Osteoblast (primary cell): ENCODE measurements at places on chromosomes 4 and X. TPM values are rescaled to one million over a fixed set of nuclear protein-coding genes. Genes with fewer than 3 reads are reported as not detected.

The FRMD7 gene
- total RNA-seq, result 1.1 and 1.5 TPM in 2 replicates

The TNMD gene
- not detected in 2 replicates for total RNA-seq

The P2RY4 gene
- under 0.01 and 0.29 TPM in 2 replicates for total RNA-seq

The SMIM10L2A gene
- total RNA-seq, result under 0.01 and 0.29 TPM in 2 replicates

The MSANTD1 gene
- 0.59 and 0.72 TPM in 2 replicates for total RNA-seq

The RBMXL3 gene
- total RNA-seq, result not detected in 2 replicates

The DMD gene
- total RNA-seq, result 12.7 and 13.8 TPM in 2 replicates

The SPANXD gene
- not detected in 2 replicates for total RNA-seq

The PABPC1L2B gene
- total RNA-seq, result not detected in 2 replicates

The AVPR2 gene
- not detected in 2 replicates for total RNA-seq

The HTN3 gene
- total RNA-seq, result not detected in 2 replicates

The MAGEA4 gene
- not detected in 2 replicates for total RNA-seq

DNA sequence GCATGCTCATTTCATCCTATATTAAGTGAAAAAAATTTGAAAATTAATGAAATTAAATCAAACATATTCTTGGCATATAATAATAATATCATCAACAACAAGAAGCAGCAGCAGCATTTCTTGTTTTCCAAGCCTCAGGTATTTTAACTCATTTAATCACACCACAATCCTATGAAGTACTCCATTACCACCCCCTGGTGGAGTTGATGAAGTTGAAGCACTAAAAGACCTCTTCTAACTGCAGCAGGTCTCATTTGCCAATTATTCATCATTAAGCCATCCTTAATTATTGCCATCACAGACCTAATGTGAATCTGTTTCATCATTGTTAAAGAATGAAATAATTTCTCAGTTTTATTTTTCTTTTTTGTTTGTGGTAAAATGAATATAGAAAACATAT, 801.4 kb upstream of the GRID2 start:
- H3K4me3 ChIP-seq, result no peak overlapping the region
- no peaks in the 10 kb centered on the region for H3K36me3 ChIP-seq
- H3K4me1 ChIP-seq, result no peaks in the 10 kb centered on the region
- H3K27ac ChIP-seq, result no peak overlapping the region

GRCh38 chr4:185821029-185821419, 9.0 kb upstream of the SORBS2 start:
- DNase-seq, result no peak
- H3K36me3 ChIP-seq, result no peaks in the 10 kb centered on the region
- no peak overlapping the region for H3K27ac ChIP-seq
- no peaks in the 10 kb centered on the region for H3K27me3 ChIP-seq

- no peak overlapping the region for H3K27ac ChIP-seq
- H3K27me3 ChIP-seq, result no peaks in the 10 kb centered on the region
- H3K4me3 ChIP-seq, result no peak overlapping the region
- H3K4me1 ChIP-seq, result no peaks in the 10 kb centered on the region
- no peak for DNase-seq
- H3K36me3 ChIP-seq, result no peaks in the 10 kb centered on the region
Measured at GRCh38 chr4:36255577-36255976, 11.3 kb upstream of the ARAP2 start.

GRCh38 chrX:154809939-154810665, 4.8 kb upstream of the MPP1 start:
- no peak for DNase-seq
- H3K4me1 ChIP-seq, result no peaks in the 10 kb centered on the region
- no peak overlapping the region for H3K4me3 ChIP-seq
- H3K27me3 ChIP-seq, result no peaks in the 10 kb centered on the region
- no peak overlapping the region for H3K27ac ChIP-seq

DNA sequence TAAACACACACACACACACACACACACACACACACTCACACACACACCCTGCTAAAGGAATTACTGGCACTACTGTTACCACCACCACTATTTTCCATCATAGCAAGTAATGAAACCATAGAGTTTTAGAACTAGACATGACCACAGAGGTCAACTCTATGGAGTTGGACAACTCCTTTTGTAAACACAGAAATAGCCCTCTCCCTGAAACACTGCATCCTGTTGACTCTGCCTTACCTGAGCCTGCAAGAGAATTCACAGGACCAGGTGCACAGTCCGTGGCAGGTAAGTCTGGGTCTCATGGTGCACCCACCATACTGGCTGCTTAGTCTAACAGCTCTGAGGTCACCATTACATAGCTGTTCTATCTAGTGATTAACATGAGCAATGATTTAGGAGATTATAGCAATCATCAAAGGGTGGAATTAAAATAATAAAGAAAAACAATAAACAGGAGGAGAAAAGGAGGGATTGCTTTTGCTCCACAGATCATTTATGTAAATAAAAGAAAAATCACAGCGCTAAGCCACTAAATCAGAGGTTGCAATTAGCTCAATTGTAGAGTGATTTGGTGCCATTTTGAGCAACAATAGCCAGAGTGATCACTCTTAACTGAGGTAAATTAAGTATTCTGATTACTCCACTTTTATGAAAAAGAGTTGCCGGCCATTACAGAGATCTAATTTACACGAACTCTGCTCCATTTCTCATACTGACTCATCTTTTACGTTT, 340.0 kb upstream of the RASGEF1B start:
- no peak overlapping the region for H3K4me3 ChIP-seq
- no peak for DNase-seq
- H3K27me3 ChIP-seq, result no peaks in the 10 kb centered on the region
- H3K4me1 ChIP-seq, result no peaks in the 10 kb centered on the region
- no peak overlapping the region for H3K27ac ChIP-seq

DNA sequence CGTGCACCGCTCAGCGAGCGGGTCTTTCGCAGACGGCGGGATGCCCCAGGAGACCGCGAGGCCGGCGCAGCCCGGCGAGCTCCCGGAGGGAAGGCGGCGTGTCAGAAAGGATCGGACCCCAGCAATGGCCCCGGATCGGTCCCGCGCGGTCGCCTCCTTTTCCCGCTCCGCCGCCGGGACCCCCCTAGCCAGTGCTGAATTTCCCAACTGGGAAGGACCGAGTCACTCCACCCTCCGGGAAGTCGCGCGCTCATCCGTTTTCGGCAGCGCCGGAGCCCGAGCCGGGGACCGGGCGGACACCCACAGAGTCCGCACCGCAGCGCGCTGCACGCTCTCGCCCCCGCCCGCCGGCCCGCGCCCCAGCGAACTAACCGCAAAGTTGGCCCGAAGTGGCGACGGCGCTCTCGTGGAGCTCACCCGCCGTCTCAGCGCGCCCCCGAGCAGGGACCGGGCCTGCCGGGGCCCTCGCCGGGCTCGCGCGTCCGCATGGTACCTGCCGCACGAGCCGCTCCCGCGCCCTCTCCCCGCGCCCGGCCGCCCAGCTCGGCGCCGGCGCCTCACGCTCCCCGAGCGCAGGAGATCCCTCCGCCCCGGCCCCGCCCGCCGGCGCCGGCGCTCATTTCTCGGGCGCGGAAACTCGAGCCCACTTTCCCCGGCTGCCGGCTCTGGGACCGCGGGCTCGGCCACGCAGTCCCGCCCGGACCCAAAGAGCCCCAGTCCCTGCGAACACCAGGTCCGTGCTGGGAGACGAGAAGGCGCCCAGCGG, at the start of gene FAT1:
FAT1 (minus strand) TSS at position 565 of the 766 bp plus-strand sequence. CDS start 14,029 bp downstream, outside the sequence.
- H3K4me3 ChIP-seq, result peak within 1 kb of the TSS; percentile 84
- peak; percentile 95 for DNase-seq
- peaks cover 13% of the 10 kb centered on the region for H3K4me1 ChIP-seq
- H3K27ac ChIP-seq, result peak within 1 kb of the TSS; percentile 99
- no peaks in the 10 kb centered on the region for H3K27me3 ChIP-seq

DNA sequence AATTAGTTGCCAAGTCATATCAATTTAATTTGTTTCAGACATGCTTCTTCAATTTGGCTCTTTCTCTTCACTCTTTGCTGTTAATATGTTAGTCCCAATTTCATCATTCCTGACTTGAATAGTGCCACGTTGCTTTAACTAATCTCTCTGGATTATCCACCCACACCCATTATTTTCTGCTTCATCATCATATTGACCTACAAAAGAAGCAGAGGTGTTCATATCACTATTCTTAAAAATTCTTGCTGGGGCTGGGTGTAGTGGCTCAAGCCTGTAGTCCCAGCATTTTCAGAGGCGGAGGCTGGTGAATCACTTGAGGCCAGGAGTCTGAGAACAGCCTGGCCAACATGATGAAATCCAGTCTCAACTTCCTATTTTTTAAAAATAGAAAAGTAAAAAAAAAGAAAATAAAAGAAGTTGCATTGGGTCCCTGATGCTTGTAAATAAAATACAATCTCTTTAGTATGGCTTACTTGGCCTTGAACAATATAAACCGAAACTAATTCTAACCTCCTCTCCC, 65.7 kb upstream of the KCNIP4 start:
- DNase-seq, result no peak
- H3K4me3 ChIP-seq, result no peak overlapping the region
- H3K27me3 ChIP-seq, result no peaks in the 10 kb centered on the region

GRCh38 chr4:185849664-185850550, 37.9 kb upstream of the SORBS2 start:
- H3K36me3 ChIP-seq, result no peaks in the 10 kb centered on the region
- no peaks in the 10 kb centered on the region for H3K27me3 ChIP-seq
- DNase-seq, result no peak
- no peak overlapping the region for H3K27ac ChIP-seq

GRCh38 chr4:117284736-117285135, 199.4 kb upstream of the TRAM1L1 start:
- H3K4me1 ChIP-seq, result no peaks in the 10 kb centered on the region
- H3K27ac ChIP-seq, result no peak overlapping the region
- H3K36me3 ChIP-seq, result no peaks in the 10 kb centered on the region
- no peak for DNase-seq

DNA sequence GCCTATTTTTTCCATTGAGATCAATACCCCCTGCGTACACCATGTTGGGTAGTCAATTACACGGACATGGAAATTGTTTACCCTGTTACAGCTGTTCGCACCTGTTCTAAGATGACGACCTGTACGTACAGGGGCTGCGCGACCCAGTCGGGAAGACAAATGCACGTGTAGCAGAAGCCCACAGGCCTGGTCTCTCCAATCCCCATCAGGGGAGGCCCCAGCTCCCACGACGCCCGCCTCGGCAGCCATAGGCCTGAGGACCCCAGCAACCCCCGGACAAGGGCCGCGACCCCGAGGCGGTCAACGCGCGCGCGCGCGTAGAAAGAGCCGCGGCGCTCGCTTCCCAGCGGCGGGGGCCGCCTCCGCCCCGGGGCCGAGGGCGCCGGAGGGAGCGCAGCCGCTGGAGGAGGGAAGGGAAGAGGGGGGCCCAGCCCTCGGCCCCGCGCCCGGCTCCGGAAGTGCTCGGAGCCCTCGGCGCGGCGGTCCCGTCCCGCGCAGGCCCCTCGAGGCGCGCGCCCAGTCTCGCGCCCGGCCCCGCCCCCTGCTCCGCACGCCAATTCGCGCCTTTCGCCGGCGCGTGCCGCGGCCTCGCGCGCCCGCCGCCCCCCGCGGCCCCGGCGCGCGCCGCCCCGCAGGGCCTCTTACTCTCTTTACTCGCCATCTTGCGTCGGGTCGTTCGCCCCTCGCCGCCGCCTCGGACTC, 618 bp downstream of the RBBP7 start:
- peaks cover 19% of the 10 kb centered on the region for H3K4me1 ChIP-seq
- H3K36me3 ChIP-seq, result peaks cover 2% of the 10 kb centered on the region
- peaks cover 30% of the 10 kb centered on the region for H3K27me3 ChIP-seq
- DNase-seq, result peak; percentile 87
- H3K27ac ChIP-seq, result peak overlapping the region; percentile 89

DNA sequence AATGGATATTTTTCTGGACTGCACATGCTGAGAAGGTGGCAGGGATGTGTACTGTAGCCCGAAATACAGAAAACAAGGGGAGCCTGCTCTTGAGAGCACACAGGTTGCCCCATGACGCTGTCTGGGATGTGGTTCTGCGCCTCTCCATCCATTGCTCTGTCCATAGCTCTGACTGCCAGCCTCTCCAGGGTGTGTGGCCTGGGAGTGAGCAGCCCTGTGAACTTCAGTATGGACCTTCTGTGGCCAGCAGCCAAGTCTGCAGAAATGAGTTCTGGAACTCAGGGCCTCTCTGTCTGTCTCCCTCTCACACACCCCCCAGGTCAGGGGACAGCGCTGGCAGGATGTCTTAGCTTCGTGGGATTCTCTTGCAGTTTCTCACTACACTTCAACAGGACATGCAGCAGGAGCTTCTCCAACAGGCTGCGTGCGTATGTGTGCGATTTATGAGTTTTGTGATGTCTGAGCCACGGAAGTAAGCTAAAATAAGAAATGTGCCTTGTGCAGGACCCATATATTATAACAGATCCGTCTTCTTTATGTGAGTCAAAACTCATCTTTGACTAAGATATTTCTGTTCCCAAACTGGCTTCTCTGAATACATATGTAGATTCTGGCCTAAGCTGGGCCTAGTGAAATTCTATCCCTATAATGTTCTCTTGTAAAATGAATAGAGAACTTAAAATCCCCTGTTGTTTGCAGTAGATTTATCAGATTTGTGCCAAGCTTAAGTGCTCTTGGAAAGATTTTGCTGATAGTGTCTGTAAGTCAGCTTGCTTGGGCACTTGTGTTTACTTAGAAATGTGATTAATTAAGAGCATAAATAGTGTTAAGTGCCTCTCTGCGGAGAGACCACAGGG, 40.0 kb downstream of the PROM1 start:
- DNase-seq, result no peak
- H3K4me1 ChIP-seq, result no peaks in the 10 kb centered on the region
- peaks cover 16% of the 10 kb centered on the region for H3K27me3 ChIP-seq
- no peak overlapping the region for H3K4me3 ChIP-seq

DNA sequence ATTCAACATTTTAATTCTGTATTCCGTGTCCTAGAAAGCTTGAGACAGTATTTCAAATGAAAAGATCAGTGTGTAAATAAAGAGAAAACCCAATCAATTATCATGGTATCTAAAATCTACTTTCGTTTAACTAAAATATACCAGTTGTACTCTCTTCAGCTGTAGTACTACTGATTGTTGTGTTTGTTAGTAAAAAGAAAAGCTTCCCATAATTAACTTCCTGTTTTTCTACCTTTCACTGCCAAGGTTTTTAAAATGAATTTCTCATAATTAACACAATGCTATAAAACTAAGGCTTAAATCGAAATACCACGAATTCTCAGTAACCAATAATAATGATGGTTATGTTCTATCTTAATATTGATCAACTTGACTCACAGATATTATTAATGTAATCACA, 37.4 kb downstream of the PPP3CA start:
- no peak overlapping the region for H3K4me3 ChIP-seq
- no peaks in the 10 kb centered on the region for H3K36me3 ChIP-seq
- H3K27ac ChIP-seq, result no peak overlapping the region
- DNase-seq, result no peak
- H3K4me1 ChIP-seq, result peaks cover 20% of the 10 kb centered on the region

DNA sequence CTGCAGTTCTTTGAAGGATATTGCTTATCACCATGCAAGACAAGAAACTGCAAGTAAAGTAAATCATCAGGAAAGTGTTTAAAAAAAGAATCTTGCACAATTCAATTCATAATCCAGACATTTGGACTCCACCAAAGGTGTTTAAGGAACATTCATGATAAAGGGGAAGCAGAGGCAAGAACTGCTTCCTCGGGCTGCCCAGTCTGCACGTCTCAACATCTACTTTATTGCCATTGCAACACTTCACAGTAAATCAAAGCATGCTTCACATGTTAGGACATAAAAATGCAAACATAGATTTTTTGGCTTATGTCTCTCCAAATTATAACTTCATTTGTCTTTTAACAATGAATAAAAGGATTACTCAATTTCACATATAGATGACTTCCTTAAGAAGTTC, 42.5 kb downstream of the MID1 start:
- no peaks in the 10 kb centered on the region for H3K27me3 ChIP-seq
- no peaks in the 10 kb centered on the region for H3K36me3 ChIP-seq
- H3K4me1 ChIP-seq, result peaks cover 13% of the 10 kb centered on the region
- no peak overlapping the region for H3K4me3 ChIP-seq
- H3K27ac ChIP-seq, result no peak overlapping the region
